ENCODE measurements at places on chromosomes 16 and 17. TPM values are rescaled to one million over a fixed set of nuclear protein-coding genes. Genes with fewer than 3 reads are reported as not detected.

Gene TPSG1
- not detected for total RNA-seq

Gene ATP2A3
- 97.8 TPM for total RNA-seq

Gene ZSCAN10
- total RNA-seq: 0.74 TPM

Gene HID1
- 106 TPM for total RNA-seq

Gene ATF7IP2
- total RNA-seq: 9.1 TPM

Gene FNDC8
- total RNA-seq: not detected

Gene IRX5
- total RNA-seq: 4.7 TPM

GRCh38 chr17:42585353-42585752 is 7.8 kb upstream of the PSMC3IP start:
- H3K36me3 ChIP-seq: no peaks in the 10 kb centered on the region
- H3K27ac ChIP-seq: no peak overlapping the region
- DNase-seq: no peak
- no peaks in the 10 kb centered on the region for H3K4me1 ChIP-seq
- no peak overlapping the region for H3K4me3 ChIP-seq

GRCh38 chr17:80760511-80760911 is 215.9 kb downstream of the RPTOR start:
- H3K36me3 ChIP-seq: peaks cover 9% of the 10 kb centered on the region
- no peak overlapping the region for H3K4me3 ChIP-seq
- H3K27me3 ChIP-seq: no peaks in the 10 kb centered on the region
- peaks cover 10% of the 10 kb centered on the region for H3K4me1 ChIP-seq
- DNase-seq: no peak

GRCh38 chr17:48113201-48113676 is 5.7 kb downstream of the SNX11 start:
- peaks cover 12% of the 10 kb centered on the region for H3K4me1 ChIP-seq
- H3K27ac ChIP-seq: no peak overlapping the region
- no peak overlapping the region for H3K4me3 ChIP-seq
- H3K27me3 ChIP-seq: no peaks in the 10 kb centered on the region
- peaks cover 6% of the 10 kb centered on the region for H3K36me3 ChIP-seq

GRCh38 chr17:82383411-82383810 is 11.8 kb downstream of the UTS2R start:
- peaks cover 13% of the 10 kb centered on the region for H3K27me3 ChIP-seq
- no peaks in the 10 kb centered on the region for H3K36me3 ChIP-seq
- peak; percentile 62 for DNase-seq
- peak overlapping the region; percentile 8 for H3K27ac ChIP-seq

DNA sequence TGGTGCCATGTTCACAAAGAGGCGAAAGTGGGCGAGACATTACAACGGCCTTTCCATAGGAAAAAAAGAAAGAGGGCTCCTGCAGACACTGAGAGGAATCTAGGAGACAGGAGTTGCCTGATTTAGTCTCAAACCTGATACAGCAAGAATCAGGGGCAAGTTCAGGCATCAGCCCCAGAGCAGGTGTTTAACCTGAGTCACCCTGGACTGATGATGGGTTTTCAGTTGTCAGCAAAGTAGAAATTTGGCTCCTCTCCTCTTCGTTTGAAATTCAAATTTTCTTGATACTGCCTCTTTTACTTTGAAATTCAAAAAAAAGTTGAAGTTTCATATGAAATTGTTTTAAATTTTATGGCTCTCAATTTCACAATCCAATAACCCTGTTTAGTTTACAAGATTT is 189.5 kb downstream of the ABCC12 start:
- H3K27ac ChIP-seq: no peak overlapping the region
- H3K4me3 ChIP-seq: no peak overlapping the region
- DNase-seq: no peak
- peaks cover 3% of the 10 kb centered on the region for H3K4me1 ChIP-seq

DNA sequence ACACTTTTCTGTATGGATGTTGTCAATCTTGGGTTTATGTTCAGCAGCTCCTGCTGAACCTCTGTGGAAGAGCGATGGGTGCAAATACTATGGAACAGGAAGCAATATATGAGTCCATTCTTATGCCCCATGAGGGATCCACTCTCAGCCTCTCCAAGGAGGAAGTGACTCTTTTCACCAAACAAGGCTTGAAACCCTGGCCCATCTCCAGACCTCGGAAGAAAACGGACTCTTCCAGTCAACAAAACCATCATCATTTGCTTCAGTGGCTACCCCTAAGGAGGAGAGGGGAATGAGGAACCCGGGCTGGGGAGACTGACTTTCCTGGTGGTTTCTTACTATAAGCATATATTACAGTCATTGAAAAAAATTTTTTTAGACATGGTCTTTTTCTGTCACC is 206.2 kb downstream of the AXIN2 start:
- no peaks in the 10 kb centered on the region for H3K27me3 ChIP-seq
- no peak overlapping the region for H3K27ac ChIP-seq
- no peaks in the 10 kb centered on the region for H3K36me3 ChIP-seq

- H3K4me3 ChIP-seq: no peak overlapping the region
- H3K4me1 ChIP-seq: peaks cover 9% of the 10 kb centered on the region
- H3K27ac ChIP-seq: no peak overlapping the region
- no peak for DNase-seq
- no peaks in the 10 kb centered on the region for H3K27me3 ChIP-seq
Observed at GRCh38 chr17:29891131-29891530, 38.9 kb downstream of the SSH2 start.

DNA sequence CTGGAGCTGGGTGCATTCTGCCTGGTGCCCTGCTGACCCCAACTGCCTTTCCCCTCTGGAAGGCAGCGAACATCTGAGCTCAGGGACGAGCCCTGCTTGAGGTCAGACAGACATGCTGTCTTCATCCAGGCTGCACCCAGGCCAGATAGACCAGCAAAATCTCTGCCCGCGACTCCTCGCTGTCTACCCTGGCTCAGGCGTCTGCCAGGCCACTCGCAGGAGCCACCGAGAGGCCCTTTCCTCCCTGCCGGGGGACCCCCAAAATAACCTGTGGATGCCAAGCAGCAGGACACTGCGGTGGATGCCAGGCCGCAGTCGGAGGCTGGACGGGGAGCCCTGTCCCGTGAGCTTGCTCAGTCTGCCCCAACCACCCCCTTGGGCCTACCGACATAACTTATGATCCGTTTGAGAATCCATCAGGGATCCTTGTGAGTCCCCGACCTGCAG is 3.3 kb upstream of the SLC25A10 start:
- no peak for DNase-seq
- no peaks in the 10 kb centered on the region for H3K36me3 ChIP-seq
- peaks cover 10% of the 10 kb centered on the region for H3K4me1 ChIP-seq
- no peak overlapping the region for H3K4me3 ChIP-seq

DNA sequence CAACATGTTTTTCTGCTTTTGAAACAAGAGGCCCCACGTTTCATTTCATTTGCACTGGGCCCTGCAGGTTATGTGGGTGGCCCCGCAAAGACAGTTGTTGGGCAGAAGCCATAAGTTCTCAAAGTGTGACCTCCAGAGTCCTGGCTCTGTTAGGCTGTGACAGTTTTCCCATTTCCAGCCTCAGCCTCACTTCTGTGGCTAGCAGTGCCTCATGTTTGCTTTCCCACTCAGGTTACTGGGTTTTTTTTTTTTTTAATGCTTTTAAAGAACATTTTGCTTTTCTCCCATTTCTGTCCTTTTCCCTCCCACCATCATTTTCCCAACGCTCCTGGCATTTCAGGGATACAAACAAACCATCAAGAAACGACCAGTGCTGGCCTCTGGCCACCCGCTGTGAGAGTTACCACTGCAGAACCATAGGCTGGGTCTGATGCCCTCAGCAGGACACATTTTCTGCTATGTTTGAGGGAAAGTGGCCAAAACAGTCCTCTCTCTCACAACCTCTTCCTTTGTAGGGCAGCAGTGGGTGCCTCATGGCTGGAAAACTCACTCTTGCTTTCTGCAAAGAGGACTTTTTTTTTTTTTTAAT is 159.0 kb upstream of the MPHOSPH6 start:
- no peak overlapping the region for H3K27ac ChIP-seq
- peaks cover 2% of the 10 kb centered on the region for H3K36me3 ChIP-seq
- H3K4me1 ChIP-seq: no peaks in the 10 kb centered on the region

GRCh38 chr17:59804901-59805465 is 87.8 kb downstream of the TUBD1 start:
- H3K36me3 ChIP-seq: no peaks in the 10 kb centered on the region
- no peak overlapping the region for H3K27ac ChIP-seq
- H3K4me3 ChIP-seq: no peak overlapping the region
- H3K27me3 ChIP-seq: no peaks in the 10 kb centered on the region
- no peaks in the 10 kb centered on the region for H3K4me1 ChIP-seq

GRCh38 chr17:45664921-45665320 is 119.2 kb upstream of the CRHR1 start:
- no peak overlapping the region for H3K27ac ChIP-seq
- no peaks in the 10 kb centered on the region for H3K27me3 ChIP-seq
- no peak for DNase-seq
- H3K4me3 ChIP-seq: no peak overlapping the region

GRCh38 chr16:27670071-27670810 is 120.3 kb downstream of the KATNIP start:
- H3K27ac ChIP-seq: peak overlapping the region; percentile 75
- peaks cover 10% of the 10 kb centered on the region for H3K36me3 ChIP-seq
- no peak for DNase-seq
- peak overlapping the region; percentile 19 for H3K4me3 ChIP-seq
- peaks cover 5% of the 10 kb centered on the region for H3K27me3 ChIP-seq

DNA sequence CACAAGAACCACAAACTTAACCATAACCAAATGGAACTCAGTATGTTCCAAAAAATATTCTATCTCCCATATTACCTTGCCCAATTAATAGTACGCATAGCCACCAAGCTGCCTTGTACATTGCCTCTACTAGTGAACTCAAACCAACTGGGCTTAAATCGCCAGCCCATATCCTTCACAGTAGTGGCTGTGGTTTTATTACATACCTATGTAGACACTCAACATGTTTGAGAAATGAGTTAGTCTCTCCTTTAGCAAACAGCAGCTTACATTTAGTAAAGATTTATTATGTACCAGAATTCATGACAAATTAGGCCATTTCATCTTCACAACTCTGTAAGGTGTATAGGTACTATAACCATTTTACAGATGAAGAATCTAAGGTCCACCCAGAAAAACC is 41.4 kb downstream of the GRB2 start:
- no peak for DNase-seq
- H3K4me1 ChIP-seq: peaks cover 24% of the 10 kb centered on the region
- no peak overlapping the region for H3K4me3 ChIP-seq
- H3K27me3 ChIP-seq: peaks cover 2% of the 10 kb centered on the region
- no peak overlapping the region for H3K27ac ChIP-seq

DNA sequence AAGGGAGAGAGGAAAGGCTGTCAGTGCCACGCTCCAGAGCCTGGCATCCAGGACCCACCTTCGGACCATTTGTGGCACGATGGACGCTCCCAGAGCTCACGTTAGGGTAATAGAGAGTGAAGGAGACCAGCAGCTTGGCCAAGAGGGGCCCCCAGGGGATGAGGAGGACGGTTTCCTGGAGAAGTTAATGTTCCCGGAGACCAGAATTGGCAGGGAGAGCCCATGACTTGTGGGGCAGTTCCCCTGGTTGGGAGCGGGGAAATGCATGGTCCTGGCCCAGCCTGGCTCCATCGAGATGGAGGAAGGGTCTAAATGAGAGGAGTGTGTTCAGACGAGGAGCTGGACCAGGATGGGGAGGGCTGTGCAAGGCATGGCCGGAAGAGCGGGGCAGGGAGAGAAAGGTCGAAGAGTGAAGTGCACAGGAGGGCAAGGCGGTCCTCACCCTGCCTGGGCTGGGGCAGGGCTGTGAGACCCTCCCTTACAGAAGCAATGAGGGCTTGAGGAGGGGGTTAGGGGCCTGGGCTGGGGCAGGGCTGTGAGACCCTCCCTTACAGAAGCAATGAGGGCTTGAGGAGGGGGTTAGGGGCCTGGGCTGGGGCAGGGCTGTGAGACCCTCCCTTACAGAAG is 2.9 kb upstream of the HIC1 start:
- no peak overlapping the region for H3K27ac ChIP-seq
- H3K4me3 ChIP-seq: peak overlapping the region; percentile 25
- H3K27me3 ChIP-seq: peaks cover 14% of the 10 kb centered on the region
- no peak for DNase-seq
- H3K36me3 ChIP-seq: no peaks in the 10 kb centered on the region
- peaks cover 3% of the 10 kb centered on the region for H3K4me1 ChIP-seq

DNA sequence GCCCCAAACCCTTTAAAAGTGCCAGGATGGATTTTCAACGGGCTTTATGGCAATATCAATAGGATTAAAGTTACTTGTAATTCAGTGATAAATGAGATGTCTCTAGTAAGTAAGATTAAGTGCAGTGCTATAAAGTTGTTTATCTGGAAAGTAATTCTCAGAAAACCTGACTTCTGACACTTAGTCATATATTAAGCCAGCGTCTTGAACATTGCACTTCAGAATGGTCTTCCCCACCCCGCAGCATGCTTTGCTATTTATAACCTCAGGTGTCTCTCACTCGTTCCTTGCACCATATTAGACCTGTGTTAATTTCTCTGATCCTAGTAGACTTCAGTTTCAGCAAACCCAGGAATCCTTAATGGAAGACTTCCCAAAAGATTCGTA is 2.1 kb upstream of the MAF start:
- no peaks in the 10 kb centered on the region for H3K4me1 ChIP-seq
- no peak overlapping the region for H3K27ac ChIP-seq
- no peaks in the 10 kb centered on the region for H3K36me3 ChIP-seq
- no peak overlapping the region for H3K4me3 ChIP-seq
- no peak for DNase-seq

- no peak overlapping the region for H3K4me3 ChIP-seq
- peaks cover 6% of the 10 kb centered on the region for H3K36me3 ChIP-seq
- no peak for DNase-seq
- peaks cover 4% of the 10 kb centered on the region for H3K4me1 ChIP-seq
- peaks cover 2% of the 10 kb centered on the region for H3K27me3 ChIP-seq
Observed at GRCh38 chr16:9447195-9447551, 355.7 kb downstream of the HAPSTR1 start.

- H3K36me3 ChIP-seq: peaks cover 13% of the 10 kb centered on the region
- DNase-seq: no peak
- peak overlapping the region; percentile 99 for H3K4me3 ChIP-seq
- peaks cover 52% of the 10 kb centered on the region for H3K4me1 ChIP-seq
- H3K27ac ChIP-seq: no peak overlapping the region
Observed at GRCh38 chr17:48051283-48051682, 3.1 kb downstream of the NFE2L1 start.

DNA sequence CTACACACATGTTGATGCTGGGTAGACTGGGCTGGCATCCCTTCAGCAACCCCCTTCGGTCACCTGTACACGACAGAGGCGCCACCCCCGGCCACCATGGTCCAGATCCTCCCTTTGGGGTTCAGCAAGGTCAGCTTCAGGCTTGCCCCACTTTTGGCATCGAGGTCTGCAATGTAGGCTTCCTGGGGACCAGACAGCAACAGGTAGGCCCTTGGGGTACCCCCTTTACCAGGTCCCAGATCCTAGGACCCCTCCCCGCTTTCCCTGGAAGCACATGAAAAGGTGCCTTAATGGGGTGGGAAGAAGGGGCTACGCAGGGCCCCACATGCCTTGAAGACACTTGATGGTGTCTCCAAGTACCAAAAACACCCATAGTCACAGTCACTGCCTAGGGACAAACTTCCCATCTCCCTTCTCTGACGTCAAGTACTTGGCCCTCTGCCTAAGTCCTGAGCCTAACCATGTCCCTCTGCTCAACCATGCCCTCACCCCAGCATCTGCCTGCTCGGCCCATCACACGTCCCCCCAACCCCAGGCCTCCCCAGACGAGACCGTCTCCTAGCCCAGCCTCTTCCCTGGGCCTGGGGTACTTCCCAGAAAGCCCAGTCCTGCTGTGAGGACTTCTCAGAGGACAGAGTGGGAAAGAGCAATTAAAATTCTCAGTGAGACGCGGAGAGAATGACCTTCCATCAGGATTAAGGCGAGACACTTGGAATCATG is 12.1 kb downstream of the ACLY start:
- H3K4me3 ChIP-seq: no peak overlapping the region
- no peaks in the 10 kb centered on the region for H3K36me3 ChIP-seq
- peaks cover 10% of the 10 kb centered on the region for H3K27me3 ChIP-seq
- peak overlapping the region; percentile 66 for H3K27ac ChIP-seq
- H3K4me1 ChIP-seq: peaks cover 14% of the 10 kb centered on the region
- DNase-seq: no peak

GRCh38 chr16:1432388-1433262 is 1.7 kb downstream of the PERCC1 start:
- H3K27ac ChIP-seq: no peak overlapping the region
- no peaks in the 10 kb centered on the region for H3K36me3 ChIP-seq
- peak; percentile 20 for DNase-seq
- H3K27me3 ChIP-seq: peaks cover 6% of the 10 kb centered on the region

All from glutamatergic neuron (in vitro differentiated cells).